Kidney glomerular epithelial cell (primary cell): ENCODE measurements at places on chromosomes 13 and 19.

DNA sequence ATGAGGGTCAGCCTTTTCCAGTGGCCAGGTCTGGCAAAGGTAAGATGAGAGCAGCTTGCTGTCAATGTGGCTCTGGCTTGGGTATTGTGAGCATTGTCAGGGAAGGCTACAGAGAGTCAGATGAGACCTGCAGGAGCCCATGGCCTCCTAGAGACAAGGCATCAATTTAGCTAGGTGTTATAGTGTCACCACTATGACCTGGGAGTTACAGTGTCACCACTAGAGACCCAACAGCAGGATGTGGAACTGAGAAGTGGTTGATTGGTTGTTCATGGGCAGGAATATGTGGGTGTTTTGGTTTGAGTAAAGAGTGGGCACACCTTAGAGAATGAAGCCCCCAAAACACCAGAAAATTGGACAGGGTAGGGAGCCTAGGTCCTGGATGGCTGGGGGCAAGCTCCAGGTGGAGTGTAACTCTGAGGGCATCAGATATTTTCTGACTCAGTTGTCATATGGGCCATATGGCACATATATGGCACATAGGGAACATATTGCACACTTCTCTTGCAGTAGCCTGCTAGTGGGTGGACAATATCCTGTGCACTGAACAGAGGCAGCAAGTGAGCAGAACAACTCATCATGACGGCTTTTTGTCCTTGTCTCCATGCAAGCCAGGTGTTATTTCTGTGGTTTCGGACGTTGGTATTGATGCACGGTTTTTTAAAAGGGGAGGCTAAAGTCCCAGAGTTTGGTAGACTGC, 46.3 kb upstream of the CEACAM21 start:
- DNase-seq = no peak

- DNase-seq = no peak
These were observed 7.3 kb upstream of the HS6ST3 start for GRCh38 chr13:96082640-96083039.

- DNase-seq = no peak
These were observed 23.2 kb downstream of the NALCN start for GRCh38 chr13:101393140-101393539.

GRCh38 chr13:49521224-49521623, 25.5 kb downstream of the PHF11 start:
- DNase-seq = no peak

- DNase-seq = no peak
These were observed 49.5 kb upstream of the STK24 start for GRCh38 chr13:98626298-98626935.

GRCh38 chr19:510606-511100, 3.4 kb downstream of the TPGS1 start:
- peak; percentile 65 for DNase-seq

- DNase-seq = no peak
These were observed 9.7 kb downstream of the SIGLEC8 start for GRCh38 chr19:51448411-51449016.

- DNase-seq = peak; percentile 9
These were observed 2.7 kb upstream of the SNAPC2 start for GRCh38 chr19:7917267-7918061.

GRCh38 chr19:18487576-18488402, 34.1 kb downstream of the ELL start:
- DNase-seq = no peak

- DNase-seq = no peak
These were observed 40.6 kb downstream of the DPF1 start for GRCh38 chr19:38183251-38183897.

DNA sequence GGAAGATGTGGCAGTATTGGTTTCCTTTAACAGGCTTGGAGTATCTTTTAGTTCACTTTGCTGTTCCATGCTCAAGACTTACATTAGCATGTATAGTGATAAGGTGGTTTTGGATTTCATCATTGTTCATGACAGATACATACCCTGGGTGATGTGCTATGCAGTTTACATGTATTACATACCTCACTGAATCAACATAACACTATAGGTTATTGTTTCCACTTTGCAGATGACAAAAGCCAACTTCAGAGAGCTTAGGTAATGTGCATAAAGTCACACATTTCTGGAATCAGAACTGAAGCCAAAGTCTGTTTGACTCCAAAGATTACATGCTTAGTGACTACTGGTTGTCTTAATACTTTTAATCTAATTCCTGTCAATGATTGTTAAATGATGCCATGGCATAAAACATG, 7.1 kb downstream of the COMMD6 start:
- no peak for DNase-seq

- DNase-seq = no peak
These were observed 36.7 kb upstream of the CD33 start for GRCh38 chr19:51188227-51188559.

DNA sequence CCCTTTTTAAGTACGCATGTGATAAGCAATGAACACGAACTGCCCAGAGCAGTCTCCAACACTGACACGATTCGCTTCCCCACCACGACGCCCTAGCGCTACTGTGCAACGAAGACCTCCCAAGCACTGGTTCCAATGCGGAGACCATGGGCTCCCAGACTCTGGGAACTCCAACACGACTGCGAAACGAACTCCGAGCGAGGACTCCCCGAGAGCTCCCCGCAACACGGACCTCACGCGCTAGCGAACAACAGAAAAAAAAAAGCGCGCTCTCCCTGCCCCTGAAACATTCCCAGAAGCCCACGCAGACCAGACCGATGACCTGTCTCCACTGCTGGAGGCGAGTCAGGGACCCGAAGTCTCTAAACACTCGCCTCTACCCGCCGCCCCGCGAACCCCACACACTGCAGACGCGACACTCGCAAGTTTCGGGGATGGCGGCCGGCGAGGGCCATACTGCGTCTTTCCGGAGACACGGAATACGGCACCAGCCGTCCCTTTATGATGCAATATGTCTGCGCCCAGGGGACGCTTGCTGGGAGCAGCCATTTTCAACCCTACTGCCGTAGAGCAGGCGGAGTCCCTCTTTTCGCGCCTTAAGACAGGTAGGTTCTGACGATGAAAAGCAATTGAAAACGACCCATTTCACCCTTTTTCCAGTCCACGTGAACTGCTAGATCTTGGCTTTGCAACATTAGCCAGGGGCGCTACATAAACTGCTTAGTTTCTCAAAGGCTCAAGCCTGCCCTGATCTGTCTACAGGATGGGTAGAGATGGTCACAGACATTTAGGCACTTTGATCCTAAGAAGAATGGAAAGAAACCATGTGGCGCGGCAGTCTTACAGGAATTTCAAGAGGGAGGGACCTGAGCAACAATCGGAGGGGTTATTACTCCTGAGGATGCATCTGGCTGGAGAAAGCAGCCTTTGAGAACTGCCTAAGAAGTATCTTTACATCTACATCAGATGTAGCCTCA, at the start of gene ZNF577:
Gene ZNF577, minus strand, starts transcription at position 430 of the 977 bp plus-strand sequence. CDS start 7,569 bp downstream, outside the sequence.
- peak; percentile 58 for DNase-seq
